Activated T-cell treated with anti-CD3 and anti-CD28 coated beads, Interleukin-2, amount 50 U/mL, for 48 hours (primary cell): ENCODE measurements at places on chromosomes 1 and 21.
A peak's percentile ranks its signal among the peaks of the same experiment; 100 is the strongest.

- DNase-seq: no peak
These were observed 4.6 kb upstream of the TIE1 start for GRCh38 chr1:43296207-43296606.

GRCh38 chr1:4611563-4612341, 42.7 kb upstream of the AJAP1 start:
- no peak for DNase-seq

DNA sequence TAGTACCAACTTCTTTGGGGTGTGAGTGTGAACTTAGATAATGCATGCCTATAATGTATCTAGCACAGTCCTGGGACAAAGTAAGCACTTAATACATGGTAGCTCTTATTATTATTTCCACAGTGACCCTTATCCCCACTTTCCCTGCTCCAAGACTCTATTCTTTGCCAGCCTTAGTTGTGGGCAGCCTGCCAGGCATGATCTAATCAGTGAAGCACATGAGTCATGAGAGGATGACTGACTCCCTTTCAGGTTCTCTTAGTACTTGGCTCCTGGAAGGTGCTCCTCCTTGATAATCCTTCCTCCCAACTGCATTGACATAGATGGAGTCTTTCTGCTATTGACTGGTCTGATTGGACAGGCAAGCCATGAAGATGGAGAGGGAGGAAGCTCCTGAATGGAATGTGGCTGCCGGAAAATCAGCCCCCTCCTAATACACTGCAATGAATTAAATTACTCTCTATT, 17.4 kb upstream of the GNG12 start:
- peak; percentile 26 for DNase-seq

DNA sequence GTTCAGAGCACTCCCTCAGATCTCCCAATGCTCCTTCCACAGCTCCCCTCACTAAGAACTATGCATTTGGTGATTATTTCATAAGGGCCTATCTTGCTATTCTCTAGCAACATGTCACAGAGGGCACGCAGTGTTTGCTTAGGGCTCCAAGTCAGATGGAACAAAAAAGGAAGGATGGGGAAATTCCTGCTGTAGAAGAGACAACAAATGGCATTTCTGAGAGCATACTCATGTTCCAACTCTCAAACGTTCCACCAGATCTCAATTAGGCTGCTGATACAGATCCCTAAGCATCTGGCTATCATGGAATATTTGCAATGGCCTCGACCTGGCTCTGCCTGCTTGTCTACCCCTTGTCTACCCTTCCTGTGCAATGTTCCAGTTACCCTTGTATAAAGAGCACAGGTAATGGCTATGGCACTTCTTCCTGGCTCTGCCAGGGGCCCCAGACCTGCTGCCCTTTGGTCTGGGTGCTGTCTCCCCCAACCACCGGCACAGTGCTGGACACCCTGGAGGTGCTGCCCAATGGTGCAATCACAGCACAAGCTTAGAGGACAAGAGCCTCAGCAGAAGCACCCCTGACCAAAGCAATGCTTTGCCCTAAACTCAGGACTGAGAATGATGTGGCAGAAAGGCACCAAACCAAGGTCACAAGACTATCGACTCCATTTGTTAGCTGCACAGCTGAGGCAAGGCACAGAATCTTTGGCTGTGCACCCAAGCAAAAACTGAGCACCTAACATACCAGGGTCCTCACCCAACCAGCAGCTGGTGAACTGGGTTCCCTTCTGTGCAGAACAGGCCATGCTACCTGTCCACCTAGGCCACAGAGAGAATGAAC, 3.6 kb downstream of the PARP1 start:
- DNase-seq: no peak

DNA sequence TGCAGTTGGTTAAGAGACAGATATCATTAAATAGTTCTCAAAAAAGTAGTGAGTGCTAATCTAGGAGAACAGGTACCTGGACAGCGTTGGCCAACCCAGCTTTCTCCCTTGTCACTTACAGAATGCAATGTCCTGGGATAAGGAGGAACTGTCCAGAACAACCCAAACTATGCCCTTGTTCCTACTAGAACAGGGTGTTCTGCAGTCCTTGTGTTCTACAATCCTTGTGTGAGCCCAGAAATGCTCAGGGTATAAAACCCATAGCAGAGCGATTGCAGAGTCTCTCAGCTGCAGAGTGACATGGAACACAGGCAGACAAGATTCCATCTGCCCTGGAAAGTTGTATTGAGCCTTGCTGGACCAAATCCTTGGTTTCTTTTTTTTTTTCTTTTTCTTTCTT, 83.5 kb upstream of the VANGL1 start:
- DNase-seq: no peak

GRCh38 chr1:242086093-242086492, 87.2 kb upstream of the MAP1LC3C start:
- no peak for DNase-seq

- DNase-seq: no peak
These were observed 3.0 kb upstream of the SESN2 start for GRCh38 chr1:28256197-28256827.

DNA sequence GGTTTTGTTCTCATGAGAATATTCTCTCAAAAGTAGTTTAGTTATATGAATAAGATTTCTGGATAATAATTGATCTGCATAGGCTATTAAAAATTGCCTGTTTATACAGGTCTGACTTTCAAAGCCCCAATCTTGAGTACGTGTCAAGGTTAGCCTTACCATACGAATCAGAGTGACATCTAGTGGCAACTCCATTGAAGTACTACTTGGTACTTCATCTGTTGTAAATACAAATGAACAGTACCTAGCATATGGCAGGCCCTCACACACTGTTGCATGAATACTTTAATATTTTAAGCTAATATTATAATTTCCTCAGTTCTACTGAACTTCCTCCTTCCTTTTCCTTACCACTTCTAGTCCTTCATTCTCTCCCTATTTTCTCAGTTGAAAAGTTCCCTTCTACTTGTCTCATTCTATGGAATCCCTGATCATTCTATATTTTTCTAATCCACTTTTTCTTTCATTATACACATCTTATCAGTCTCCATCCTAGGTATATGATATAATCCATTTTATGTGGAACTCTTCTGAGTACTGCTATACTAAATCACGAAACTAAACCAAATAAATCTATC, 101.2 kb downstream of the AKT3 start:
- no peak for DNase-seq
